ENCODE measurements at places on chromosomes 3 and 15.

- DNase-seq = no peak
Observed at GRCh38 chr3:197038679-197039462, 9.3 kb upstream of the MELTF start.

DNA sequence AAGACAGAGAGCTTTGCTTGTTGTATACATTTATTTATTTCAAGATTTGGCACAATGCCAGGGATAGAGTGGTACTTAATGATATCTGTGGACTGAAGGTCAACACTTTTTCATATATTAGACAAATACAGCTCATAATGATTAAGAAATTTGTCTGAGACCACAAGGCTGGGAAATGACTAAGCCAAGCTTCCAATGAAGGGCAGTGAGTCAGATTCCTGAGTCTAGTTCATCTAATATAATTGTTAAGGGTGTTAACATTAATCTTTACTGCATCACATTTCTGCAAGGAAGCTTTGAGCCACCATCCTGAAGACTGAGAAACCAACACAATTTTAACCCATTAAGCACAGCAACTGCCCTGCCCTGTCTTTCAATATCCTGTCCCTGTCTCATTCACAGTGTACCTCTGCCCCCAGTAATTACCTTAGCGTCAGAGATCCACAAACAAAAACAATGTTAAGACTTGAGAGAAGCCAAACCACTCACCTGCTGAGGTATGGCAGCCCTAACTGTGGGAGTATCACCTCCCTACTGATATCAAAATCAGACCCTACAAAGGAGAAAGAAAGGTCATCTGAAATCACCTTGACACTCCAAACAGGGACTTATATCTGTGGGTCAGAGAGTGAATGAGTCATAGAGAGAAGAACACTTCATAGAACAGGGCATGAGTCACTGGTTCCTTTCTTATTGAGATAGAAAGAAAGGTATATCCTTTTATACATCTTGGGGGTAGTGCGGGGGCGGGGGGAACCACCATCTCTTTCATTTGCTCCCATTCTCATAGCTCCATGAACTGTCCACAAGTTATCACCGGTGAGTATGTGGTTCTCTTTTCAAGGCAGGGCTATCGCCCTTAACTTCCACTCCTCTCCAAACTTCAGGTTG lies 74.7 kb downstream of the MAGI1 start:
- no peak for DNase-seq

GRCh38 chr3:41159588-41160189 lies 39.6 kb upstream of the CTNNB1 start:
- no peak for DNase-seq

GRCh38 chr15:39174332-39174731 lies 406.5 kb upstream of the THBS1 start:
- DNase-seq = no peak

- DNase-seq = no peak
Observed at GRCh38 chr15:73517566-73517965, 74.6 kb downstream of the REC114 start.

- DNase-seq = no peak
Observed at GRCh38 chr3:142450189-142450588, 2.4 kb upstream of the XRN1 start.

DNA sequence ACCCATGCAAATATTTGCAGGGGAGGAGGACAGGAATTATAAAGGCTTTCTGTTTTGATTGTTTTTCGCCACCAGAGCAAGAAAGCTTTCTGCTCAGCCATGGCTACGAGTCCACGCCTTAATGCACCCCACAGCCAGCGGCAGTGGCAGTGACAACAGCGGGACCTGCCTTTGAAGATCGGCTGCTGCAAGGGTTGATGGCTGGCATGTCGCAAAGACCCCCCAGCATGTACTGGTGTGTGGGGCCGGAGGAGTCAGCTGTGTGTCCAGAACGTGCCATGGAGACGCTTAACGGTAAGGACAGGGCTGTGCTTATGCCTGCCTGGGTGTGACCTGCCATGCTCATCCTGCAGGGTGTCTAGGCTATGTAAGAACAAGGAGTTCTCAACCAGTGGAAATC lies 5.3 kb downstream of the LRRK1 start:
- no peak for DNase-seq

- DNase-seq = no peak
Observed at GRCh38 chr3:190780524-190780923, 82.0 kb downstream of the GMNC start.

GRCh38 chr3:186217820-186218164 lies 108.9 kb upstream of the ETV5 start:
- no peak for DNase-seq

DNA sequence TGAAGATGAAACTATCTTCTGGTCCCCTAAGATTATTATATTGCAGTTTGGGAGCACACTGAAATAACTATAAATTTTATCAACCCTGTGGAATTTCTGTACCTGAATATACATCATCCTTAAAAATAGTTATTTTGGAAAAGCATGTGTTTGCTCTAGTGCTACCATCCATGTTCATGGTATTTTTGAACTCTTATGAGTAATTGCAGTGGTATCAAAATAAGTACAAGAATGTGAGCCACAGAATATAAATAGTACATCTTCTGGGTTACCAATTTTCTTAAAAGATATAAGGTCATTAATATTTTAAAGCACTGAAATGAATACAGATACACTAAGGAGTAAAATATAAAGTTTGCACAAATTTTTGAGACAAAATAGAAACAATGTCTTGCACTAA lies 206.5 kb downstream of the CBLB start:
- DNase-seq = no peak

GRCh38 chr3:181007262-181007661 lies 17.7 kb upstream of the DNAJC19 start:
- no peak for DNase-seq

- DNase-seq = no peak
Observed at GRCh38 chr15:73474785-73475184, 31.8 kb downstream of the REC114 start.

DNA sequence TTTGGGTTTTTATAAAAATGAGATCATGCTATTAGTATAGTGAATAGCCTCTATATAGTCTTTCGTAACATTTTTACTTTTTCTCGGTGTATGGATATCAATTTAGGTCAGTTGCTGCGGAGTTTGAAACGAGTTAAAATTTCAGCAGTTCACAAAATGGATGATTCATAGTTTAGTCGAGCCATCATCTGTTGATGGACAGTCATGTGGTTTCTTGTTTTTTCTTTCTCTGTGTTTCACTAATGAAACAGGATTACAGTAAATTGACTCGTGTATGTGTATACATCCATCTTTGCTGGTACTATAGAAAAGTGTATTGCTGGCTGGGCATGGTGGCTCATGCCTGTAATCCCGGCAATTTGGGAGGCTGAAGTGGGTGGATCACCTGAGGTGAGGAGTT lies 106.8 kb downstream of the IGF1R start:
- DNase-seq = no peak

- DNase-seq = no peak
Observed at GRCh38 chr3:45125550-45126026, 20.6 kb downstream of the CDCP1 start.

All from midbrain (tissue), 1 donor.